ENCODE measurements at places on chromosomes 4 and X.
A peak's percentile ranks its signal among the peaks of the same experiment; 100 is the strongest.

DNA sequence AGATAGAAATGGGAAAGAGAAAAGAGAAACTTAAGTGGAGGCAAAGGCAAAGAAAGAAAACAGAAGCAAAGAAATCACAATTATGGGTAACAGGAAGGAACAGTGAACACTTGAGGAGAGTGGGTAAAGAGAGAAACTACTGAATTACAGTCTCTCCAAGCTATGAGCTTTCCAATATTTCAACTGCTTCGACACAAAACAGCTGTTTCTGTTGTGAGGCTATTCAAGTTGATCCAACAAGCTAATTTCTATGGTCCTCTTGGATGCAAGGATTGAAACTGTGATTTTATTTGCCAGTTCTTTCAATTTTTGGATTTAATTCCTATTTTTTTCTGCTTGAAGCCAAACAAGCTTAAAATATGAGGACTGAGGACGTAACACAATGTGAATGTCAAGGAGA is 80.5 kb upstream of the ADGRA3 start:
- peak; percentile 81 for DNase-seq

GRCh38 chr4:104901961-104902605 is 244.6 kb upstream of the TET2 start:
- DNase-seq, result no peak

- DNase-seq, result no peak
Observed at GRCh38 chrX:45196701-45197100, 4.0 kb downstream of the DIPK2B start.

DNA sequence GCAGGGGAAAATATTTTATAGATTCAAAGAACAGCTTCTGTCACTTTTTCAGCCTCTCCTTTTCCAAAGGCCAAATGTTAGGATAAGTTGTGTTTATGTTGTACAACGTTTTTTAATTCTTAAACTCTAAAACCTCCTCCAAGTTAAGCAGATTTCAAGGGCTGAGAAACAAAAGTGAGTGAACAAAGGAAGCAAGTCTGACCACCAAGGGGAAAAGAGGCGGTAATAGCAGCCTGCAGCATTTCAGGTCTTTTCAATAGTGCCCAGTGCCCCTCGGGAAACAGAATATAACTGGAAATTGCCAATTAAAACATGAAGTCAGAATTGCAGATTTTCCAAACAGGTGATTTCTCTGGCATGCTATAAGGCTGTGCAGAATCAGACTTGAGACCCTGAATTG is 510.0 kb upstream of the HTR2C start:
- peak; percentile 20 for DNase-seq

DNA sequence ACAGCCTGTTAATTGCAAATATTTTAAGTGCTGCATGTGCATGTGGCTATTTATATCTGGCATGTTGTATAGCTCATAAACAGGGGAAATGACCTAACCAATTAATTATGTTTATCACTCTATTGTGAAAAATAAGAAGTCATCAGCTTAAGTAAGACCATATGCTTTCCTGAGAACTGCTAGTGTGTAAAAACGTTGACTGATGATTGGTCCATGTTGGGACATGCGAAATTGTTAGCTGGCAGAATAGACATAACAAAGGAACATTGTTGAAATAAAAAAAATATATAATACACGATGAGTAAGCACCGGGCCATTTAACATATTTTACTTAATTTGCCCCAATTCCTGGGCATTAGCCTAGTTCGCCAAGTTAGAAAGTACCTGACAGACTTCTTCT is 207.5 kb downstream of the ANK2 start:
- no peak for DNase-seq

DNA sequence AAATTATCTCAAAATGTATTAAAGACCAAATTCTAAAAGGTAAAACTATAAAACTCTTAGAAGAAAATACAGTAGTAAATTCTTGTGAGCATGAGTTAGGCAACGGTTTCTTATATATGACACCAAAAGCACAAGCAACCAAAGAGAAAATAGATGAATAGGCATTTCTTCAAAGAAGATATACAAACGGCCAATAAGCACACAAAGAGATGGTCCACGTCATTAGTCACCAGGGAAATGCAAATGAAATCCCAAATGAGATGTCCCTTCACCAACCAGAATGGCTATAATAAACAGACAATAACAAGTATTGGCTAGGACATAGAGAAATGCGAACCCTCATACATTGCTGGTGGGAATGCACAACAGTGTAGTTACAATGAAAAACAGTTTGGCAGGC is 44.6 kb downstream of the RAB33A start:
- DNase-seq, result no peak

GRCh38 chr4:1043651-1044468 is 32.4 kb downstream of the FGFRL1 start:
- peak; percentile 93 for DNase-seq

GRCh38 chr4:52612341-52612740 is 46.8 kb downstream of the USP46 start:
- no peak for DNase-seq

DNA sequence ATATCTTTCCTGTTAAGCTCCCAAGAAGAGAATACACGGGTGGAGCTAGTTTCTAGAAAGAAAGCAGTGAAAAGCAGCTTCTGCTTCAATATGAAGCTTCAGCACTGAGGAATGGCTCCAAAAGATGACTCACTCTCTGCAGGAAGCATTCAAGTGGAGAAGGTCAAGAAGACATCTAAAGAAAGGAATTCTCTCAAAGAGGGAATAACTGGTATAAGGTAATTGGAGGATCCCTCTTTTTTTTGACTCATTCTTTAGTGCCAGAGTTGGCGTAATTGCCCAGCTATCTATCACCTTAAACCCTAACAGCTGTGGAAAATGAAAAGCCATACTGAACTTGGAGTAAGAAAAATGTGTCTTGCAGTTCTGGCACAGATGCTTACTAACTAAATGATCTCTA is 3.5 kb downstream of the EDA2R start:
- peak; percentile 86 for DNase-seq

GRCh38 chr4:89723096-89723495 is 113.9 kb downstream of the SNCA start:
- no peak for DNase-seq

GRCh38 chr4:88880501-88881226 is 176.3 kb downstream of the FAM13A start:
- DNase-seq, result peak; percentile 6

DNA sequence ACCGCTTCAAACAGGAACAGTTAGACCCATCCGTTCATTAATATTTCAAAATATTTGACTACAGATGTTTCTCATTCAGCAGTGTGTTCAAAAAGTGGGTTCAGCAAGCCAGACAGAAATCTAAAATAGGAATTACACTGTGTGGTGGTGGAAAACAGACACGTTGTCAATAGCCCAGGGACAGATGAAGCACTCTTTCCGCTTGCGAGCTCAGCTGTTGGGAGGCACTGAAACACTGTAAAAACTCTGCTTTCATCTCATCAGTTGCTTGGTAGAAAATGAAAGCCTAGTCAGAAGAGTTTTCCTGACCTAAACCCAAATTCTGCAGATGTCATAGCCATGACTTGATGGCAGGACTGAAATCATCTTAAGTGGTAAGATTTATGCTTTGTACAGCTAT is 38.5 kb downstream of the LRP2BP start:
- DNase-seq, result peak; percentile 88

GRCh38 chr4:99668472-99668871 is 10.8 kb upstream of the C4orf54 start:
- no peak for DNase-seq

- peak; percentile 51 for DNase-seq
Observed at GRCh38 chr4:107853444-107854355, 29.0 kb downstream of the SGMS2 start.

GRCh38 chr4:153469031-153469430 is 2.9 kb downstream of the TMEM131L start:
- DNase-seq, result no peak

DNA sequence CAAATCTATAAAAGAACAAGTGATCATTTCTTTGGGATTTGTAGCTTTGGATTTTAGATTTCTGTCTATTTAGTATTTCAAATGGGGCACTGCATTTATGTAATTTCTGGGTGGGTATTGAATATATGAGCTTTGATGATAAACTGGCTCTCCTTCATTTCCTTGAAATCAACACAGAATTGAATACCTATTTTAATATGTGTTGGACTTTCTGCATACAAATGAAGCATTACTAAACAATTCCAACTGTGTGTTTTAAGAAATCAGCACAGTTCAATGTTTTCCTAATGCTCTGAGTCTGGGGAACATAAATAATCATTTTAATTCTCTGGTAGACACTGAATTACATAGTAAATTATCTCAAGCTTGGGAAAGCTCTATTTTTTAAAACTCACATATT is 42.0 kb upstream of the GBA3 start:
- no peak for DNase-seq
